ENCODE measurements at places on chromosomes 7 and 10.
A peak's percentile ranks its signal among the peaks of the same experiment; 100 is the strongest.

DNA sequence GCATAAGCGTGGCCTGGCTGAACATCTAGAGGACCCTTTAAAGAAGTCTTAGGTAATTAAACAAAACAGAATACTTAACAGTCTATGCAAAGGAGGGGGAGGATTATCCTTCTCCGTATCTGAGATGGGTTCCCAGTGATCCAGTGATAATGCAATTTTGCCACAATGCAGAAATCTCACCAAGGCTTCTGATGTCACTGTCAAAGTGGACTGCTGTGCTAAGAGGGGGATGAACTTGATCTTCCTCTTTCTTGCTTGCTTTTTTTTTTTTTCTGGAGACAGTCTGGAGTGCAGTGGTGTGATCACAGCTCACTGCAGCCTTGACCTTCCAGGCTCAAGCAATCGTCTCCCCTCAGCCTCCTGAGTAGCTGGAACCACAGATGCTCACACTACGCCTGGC, 30.8 kb downstream of the GATA3 start:
- DNase-seq, result no peak

DNA sequence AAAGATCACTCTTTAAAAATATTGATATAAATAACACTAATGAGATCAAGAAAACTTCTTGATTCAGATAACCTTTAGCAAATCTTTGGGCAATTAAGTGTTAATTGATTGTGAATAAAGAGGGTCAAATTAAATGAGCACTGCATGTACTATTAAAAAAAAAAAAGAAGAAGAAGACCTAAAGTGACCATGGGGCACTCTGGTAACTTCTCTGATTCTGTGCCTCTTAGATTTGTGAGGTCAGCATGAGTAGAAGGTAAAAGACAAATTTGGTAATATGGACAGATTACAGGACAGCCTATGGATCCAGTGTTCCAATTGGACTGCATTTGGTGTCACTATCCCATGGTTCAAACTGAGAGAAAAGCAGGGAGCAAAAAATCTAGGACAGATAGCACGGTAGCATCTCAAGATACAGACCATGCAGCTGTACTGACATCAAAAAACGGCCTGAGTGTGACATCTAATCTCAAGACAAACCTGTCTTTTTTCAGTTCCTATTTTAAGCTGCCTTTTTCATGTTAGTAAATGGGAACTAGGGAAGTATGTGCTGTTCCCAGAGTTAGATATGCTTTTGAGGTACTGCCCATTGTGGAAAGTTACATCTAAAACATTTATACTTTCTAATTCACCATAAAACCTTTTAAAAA, 128.0 kb downstream of the KCND2 start:
- DNase-seq, result no peak

DNA sequence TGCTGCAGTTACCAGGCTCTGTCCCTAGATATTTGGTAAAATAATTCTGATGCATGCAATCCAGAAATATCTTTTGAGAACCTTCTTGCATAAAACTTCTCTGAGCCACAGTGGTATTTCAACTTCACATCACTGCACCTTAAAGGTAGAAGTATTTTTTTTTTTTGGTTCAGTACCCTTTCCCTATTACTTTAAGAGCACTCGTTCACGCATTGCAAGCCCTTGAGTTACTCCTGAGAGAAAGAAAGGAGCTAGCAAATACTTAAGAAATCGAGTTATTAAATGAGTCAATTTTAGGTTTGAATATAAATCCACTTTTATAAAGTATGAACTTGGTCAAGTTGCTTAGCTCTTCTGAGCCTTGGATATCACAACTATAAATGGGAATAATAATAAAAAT, 607.1 kb upstream of the LRRTM3 start:
- no peak for DNase-seq

DNA sequence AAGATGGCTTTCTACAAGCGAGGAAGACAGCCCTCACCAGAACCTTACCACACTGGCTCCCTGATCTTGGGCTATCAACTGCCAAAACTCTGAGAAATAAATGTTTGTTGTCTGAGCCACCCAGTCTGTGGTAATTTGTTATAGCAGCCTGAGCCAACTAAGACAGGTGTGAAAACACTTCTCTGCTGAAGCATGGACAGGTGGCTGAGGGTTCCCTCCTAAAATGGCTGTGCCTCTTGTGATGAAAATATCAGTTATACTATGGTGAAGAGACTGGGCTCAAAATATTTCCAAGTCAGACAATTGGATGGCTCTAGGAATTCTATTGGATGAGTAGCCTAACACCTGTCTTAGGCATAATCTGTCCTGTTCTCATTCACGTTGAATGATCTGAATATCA, 78.1 kb downstream of the CDK1 start:
- DNase-seq, result no peak

DNA sequence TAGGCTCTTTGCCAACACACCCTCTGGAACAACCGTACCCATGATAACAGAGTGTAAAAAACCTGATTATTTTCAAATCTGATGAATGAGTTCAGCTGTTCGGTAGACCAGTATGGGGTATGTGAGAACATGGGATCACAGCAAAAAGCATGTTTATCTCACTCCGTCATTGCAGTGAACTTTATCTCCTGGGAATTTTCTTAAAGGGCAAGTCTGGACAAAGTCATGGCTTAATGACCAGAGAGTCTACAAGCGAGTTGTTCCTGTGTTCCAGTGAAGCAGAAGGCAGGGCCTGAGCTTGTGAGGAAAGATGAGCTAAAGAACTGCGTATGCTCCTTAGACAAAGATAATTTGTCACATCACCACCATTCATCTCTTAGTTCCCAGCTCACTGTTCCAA, 219.7 kb downstream of the TRIL start:
- no peak for DNase-seq

DNA sequence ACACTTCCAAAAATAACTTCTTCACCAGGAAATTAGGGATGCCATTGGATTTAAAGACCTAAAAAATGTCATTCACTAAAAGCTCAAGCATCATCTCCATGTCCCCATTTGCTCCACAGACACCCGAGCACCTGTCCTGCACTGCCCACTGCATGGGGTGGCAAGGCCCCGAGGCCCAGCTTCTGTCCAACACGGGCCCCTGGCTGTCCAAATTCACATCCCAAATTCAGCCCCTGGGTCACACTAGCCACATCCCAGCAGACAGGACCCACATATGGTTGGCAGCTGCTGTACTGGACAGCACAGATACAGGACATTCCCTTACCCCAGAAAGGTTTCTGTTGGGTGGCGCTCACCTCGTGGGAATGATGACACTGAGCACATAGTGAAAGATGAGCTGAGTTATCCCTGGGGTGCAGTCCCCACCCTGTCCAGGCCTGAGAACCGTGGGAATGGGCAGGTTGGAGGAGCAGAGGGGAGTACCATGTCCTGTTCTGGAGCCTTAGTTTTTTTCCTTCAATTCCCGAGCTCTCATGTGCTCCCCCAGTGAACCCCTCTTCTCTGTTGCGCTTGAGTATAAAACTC, 55.3 kb downstream of the CSGALNACT2 start:
- no peak for DNase-seq

- DNase-seq, result peak; percentile 20
Measured at GRCh38 chr7:76048668-76048988, 722 bp downstream of the MDH2 start.

- no peak for DNase-seq
Measured at GRCh38 chr10:2047679-2048078, 310.4 kb upstream of the ADARB2 start.

DNA sequence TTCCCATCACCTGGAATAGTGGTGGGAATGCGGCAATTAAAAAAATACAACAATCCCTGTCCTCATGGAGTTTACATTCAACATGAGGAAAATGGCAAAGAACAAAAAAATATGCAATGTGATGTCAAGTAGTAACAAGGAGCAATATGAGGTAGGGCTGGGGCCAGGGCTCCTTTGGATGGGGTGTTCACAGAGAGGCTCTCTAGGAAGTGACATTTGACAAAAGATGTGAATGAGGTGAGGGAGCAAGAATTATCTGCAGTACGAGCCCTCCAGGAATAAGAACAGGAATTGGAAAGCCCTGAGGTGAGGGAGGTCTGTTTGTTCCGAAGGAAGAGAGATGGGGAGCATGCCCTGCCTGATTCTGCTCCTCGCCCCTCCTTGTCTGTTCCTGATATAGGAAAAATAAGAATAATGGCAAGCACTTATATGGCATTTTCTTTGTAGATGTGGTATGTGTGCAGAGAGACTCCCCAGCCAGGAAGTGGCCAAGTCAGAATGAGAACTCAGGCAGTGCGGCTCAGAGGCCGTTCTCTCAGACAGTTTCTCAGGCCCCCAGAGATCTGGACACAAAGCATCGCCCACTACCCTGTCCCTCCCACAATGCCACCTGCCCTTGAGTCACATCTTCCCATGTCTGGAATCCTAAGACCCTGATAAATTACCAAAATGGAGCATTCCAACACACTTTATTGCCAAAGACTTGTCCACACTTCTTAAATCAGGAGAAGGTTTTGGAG, 105.6 kb downstream of the APBB1IP start:
- DNase-seq, result peak; percentile 41

DNA sequence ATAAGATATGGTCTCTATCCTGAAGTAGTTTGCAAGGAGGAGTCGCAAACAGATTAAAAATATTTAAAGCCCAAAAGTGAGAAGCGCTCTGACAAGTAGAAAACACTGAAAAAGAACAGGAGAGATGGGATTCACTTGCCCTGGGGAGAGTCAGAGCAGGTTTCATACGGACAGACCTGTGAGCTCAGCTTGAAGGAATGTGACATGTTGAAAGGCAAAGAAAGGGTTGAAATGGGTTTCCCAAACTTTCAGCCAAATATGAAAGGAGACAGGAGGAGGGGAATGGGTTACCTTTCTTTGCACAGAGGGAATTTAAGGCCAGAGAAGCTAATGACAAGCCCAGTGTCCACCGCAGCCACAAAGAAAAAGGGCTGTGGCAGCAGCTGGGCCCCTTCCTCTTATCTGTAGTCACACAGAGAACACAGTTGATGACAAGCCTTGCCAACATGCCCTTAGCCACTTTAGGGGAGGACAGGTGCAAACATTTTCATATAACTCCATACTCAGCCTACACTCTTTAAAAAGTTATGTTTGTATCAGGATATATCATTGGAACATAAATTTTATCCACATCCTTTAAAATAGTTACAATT, 14.9 kb downstream of the HOXA1 start:
- DNase-seq, result no peak

- no peak for DNase-seq
Measured at GRCh38 chr7:135801877-135802276, 53.3 kb upstream of the FAM180A start.

GRCh38 chr10:57992321-57993077, 275.2 kb downstream of the IPMK start:
- no peak for DNase-seq

DNA sequence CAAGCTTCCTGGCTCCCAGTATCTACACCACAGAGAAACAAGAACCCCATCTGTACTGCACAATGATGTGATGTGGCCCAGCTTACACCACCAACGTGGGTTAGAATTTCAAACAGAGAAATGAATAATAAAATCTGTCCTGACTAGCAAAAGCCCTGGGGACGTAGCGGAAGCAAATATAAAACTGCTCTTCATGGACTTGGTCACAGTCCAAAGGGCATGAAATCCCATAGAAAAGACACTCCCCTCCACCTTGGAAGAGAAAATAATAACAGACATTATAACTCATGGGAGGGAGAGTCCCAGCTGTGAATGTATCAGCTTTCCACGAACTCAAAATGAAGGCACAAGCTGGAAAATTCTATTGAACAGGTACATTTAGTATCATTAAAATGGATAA, 205.3 kb upstream of the GALNT17 start:
- DNase-seq, result no peak

GRCh38 chr10:18429335-18429734, 222.1 kb downstream of the NSUN6 start:
- DNase-seq, result no peak

GRCh38 chr7:74453322-74454011, at the start of gene GTF2IRD1:
Gene GTF2IRD1, plus strand, starts transcription at chr7:74453906. Its CDS starts 54,175 bp downstream, at chr7:74508081.
- DNase-seq, result peak; percentile 55
